Stimulated activated CD4-positive, alpha-beta T cell treated with anti-CD3 and anti-CD28 coated beads, Interleukin-2, amount 100 ng/mL, for 24 hours (primary cell): ENCODE measurements at places on chromosomes 1 and 21.

- no peak for DNase-seq
These were observed 57.4 kb upstream of the ADAMTS5 start for GRCh38 chr21:27024301-27024700.

GRCh38 chr21:44983421-44984206 lies 43.8 kb downstream of the SLX9 start:
- DNase-seq, result no peak

DNA sequence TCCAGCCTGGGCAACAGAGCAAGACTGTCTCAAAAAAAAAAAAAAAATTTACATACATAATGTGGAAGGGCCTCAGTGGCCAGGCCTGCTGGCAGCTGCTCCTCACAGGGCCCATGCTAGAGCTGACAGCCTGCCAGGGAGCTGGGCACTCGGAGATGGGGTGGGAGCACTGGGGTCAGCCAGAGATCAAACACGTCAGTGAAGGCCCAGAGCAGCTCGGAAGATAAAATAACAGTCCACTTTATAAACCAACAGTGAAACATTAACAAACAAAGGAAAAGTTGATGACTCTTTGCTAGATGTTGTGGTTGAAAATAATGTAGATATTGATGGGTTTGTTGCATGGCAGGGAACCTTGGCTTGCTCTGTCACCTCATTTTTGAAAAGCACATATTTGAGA lies 42.7 kb downstream of the ATP5PF start:
- DNase-seq, result no peak

- no peak for DNase-seq
These were observed 15.5 kb downstream of the AZIN2 start for GRCh38 chr1:33096363-33097005.

DNA sequence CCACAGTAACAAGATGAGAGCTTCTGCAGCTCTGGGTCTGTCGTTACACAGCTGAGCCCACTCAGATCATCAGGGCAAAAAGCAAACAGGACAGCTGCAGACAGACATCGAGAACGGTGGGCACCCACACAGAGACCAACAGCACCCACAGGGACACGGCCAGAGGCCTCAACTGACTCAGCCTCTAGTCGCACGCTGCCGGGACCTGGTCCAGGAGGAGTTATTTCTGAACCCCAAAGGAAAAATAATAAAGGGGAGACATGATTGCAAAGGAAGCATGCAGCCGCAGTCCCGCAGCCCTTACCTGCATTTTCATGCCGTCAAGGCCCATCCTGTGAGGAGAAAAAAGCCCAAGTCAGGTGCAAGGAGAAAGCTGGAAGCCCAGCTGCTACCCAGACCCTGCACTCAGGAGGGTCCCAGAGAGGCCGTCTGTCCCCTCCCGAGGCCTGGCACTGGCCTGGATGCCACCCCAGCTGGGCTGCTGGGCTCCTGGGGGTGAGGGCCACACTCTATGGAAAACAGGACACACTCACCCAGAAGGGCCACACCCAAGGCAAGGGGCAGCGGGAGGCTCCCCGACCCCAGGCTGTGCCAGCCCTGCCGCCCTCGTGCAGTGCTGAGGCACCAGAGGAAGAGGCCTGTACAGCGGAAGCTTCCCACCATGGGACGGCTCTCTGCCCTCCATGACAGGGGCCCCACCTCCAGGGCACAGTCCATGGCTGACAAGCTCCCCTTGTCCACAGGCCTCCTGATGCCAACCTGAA lies 15.7 kb downstream of the LSS start:
- DNase-seq, result no peak

- no peak for DNase-seq
These were observed 480.2 kb upstream of the C1orf87 start for GRCh38 chr1:60553730-60554129.

DNA sequence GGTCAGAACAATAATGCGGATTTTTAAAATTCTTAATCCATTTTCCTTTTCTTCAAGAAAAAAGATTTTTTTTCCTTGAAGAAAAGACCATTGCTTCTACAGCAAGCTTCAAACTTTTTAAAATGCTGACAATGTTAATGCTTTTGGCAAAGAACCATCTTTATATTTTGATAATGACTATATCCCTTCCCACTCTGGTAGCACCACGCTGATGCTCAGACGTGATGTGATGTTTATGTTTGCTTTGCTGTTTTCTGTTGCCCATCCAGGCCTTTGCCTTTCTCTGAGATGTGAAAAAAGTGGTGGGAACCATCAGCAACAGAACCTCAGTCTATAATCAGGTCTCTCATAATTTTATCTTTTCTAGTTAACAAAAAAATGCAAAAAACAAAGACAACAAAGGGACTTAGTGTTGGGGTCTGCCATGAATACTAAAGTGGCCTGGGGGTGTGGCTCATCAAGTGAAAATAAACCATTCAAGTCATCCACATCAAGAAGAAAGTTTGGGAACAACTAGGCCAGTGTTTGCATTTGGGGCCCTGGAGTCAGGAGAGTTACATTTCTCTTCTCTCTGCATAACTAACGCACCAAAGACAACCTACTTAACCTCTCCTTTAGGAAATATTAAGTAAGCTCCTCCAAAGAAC lies 244.6 kb upstream of the DMRTA2 start:
- DNase-seq, result no peak

GRCh38 chr1:165628147-165628822 lies 2.7 kb upstream of the MGST3 start:
- no peak for DNase-seq

- peak; percentile 26 for DNase-seq
These were observed 797 bp downstream of the WDR47 start for GRCh38 chr1:109040989-109041620.

GRCh38 chr1:97136996-97137395 lies 415.4 kb downstream of the PTBP2 start:
- DNase-seq, result no peak

- DNase-seq, result no peak
These were observed 66.9 kb downstream of the PHTF1 start for GRCh38 chr1:113692342-113692741.

- DNase-seq, result no peak
These were observed 1593.6 kb downstream of the AMY1C start for GRCh38 chr1:105343317-105343716.

- no peak for DNase-seq
These were observed 420 bp upstream of the DCDC2B start for GRCh38 chr1:32208469-32208868.

GRCh38 chr1:114466334-114467014 lies 44.5 kb downstream of the TRIM33 start:
- DNase-seq, result no peak

- no peak for DNase-seq
These were observed 911 bp downstream of the LMO4 start for GRCh38 chr1:87329526-87330056.

DNA sequence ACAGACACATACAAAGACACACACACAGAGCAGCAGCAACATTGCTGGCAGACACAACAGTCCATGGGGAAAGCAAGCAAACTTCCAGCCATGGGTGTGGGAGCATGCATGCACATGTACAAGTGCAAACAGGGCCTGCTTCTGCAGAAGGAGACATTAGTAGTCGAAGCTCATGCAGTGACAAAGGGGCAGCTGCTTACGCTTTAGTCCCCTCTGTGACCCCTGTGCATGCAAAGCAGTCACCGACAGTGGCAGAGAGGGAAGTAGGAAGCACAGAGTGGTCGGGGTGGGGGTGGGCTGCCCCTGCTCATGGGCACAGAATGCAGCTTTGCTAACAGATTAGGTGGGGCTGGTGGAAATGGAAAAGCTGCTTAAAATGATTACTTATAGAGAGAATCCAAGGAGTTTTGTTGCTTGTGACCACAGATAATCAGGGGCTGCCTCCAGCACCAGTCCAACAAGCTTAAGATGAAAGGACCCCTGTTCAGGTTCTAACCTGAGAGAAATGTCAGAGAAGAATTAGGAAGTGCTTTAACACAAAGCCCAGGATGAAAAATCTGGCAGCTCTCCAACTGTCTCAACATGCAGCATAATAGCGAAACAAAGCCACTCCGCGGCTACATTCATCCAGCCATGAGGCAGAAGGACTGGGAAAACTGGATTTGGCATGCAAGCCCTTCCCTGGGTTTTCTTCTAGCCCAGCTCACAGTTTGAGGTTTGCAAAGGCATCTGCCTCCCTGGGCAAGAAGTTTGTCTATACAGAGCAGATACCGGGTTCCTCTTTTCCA lies 378.9 kb downstream of the KCNH1 start:
- DNase-seq, result no peak

DNA sequence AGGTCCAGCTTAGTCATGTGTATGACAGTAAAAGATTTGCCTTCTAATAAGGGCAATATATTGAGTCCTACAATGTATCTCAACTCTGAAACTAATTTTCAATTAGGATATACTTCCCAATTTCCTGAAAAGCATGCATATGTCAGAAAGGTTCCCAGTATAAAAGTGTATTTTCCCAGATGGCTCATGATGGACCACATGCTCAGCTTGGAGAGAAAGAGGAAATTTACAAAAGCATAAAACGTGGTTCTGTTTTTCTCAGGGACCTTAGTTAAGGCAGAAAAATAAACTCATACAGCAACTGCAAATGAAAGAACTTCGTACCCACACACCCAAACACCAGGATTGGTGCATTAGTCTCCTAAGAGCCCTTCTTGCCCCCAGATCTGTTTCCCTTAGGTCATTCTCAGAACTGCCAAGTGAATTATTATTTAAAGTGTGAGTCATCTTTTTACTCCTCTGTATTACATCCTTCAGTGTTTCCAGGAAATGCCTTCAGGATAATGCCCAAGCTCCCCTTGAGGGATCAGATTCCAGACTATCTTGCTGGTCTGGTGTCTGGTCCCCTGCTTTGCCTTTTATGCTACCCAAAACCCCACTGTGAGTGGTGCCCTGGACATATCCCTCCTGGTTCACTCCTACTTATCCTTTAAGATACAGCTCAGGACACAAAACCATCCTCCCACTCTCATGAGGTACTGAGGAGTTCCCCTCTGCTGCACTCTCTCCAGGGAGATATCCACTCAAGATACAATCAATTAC lies 57.4 kb downstream of the SSX2IP start:
- DNase-seq, result no peak

DNA sequence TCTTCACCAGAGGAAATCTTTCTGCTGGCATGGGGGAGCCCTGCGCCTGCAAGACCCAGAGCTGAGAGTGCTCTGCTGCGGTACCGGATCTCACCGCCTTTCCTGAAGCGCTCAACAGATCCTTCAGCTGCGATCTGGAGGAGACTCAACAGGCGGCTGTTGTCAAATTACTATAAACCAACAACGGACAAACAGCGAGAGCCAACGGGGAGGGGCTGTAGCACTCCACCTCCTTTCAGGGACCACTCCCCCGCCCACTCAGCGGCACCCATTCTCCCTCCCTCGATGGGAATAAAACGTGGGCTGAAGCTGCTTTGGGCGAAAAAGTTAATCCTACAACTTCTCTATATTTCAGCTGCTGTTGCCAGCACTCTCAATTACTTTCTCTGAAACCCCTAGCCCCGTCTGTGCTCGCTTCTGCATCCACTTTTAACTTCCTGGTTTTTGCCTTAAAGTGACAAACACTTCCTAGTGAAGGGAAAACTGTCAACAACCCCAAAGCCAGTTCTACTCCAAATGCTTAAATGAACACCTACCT lies at the start of gene FMO5:
FMO5 (minus strand) TSS at position 147 of the 538 bp plus-strand sequence. CDS start 310 bp downstream, outside the sequence.
- peak; percentile 53 for DNase-seq

DNA sequence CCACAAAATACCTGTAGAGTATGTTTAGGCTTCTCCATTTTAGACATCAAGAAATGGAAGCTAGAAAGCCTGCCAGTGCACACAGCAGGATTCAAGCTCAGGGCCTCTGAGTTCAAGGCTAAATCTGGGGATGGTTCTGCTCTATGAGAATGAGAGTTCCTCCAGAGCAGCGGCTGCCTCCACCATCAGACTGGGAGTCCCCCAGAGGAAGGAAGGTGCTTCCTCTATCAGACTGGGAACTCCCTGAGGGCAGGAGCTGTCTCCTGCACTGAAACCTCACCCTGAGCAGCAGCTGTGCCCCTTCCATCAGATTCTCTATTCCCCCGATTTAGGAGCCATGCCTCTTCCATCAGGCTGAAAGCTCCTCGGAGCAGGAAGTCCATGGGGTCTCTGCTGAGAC lies 20.1 kb downstream of the PLA2G5 start:
- DNase-seq, result no peak

DNA sequence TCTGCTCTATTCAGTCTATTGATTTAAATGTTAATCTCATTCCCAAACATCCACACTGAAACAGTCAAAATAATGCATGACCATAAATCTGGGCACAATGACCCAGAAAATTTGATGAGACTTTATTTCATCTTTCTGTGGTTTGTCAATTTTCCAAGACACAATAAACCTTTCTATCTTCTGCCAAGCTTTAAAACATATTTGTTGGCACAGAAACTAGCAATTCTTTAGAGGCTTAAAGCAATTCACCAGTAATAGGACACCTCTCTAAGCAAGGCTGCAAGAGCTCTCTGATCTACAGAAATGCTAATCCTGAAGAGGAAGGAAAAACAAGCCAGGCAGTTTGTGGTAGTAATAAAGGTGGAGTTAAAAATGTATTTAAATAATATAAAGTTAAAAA lies 113.7 kb downstream of the FCRL5 start:
- DNase-seq, result no peak

- no peak for DNase-seq
These were observed 17.5 kb upstream of the PDIK1L start for GRCh38 chr1:26094076-26094669.
